Hematopoietic multipotent progenitor cell treated with erythropoietin and hydrocortisone succinate and interleukin-3 and kit ligand, for 6 days (in vitro differentiated cells): ENCODE measurements at places on chromosomes 6 and 20.

DNA sequence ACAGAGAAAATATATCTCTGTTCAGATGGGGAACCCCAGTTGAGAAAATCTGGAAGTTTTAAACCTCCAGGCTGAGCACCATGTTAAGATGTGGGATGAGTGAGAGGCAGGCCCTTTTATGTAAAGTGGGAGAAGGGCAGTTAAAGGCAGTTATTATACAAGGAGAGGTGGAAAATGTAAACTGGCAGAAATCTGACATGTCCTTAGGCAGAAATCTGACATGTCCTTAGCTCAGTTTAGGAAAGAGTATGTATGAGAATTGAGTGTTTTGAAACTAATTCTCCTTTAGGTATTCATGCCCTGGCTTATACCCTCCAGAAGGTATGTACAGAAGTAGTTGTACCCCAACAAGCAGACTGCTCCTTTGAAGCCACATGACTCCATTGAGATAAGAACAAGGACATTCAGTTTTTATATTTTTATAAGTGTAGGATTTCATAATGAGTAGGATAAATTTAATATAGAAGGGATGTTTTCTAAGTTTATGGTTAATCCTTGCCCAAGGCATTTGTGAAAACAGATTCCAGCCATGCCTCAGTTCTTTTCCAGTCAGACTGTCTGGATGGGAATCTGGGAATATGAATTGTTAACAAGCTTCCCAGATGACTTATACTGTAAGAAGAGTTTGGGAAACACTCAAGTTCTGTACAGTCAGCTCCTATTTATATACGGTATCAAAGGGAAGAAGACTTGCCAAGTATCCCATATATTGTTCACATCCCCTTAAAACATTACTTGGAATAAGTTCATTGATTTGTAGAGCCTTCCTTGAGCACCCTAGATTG is 87.7 kb downstream of the SCAND1 start:
- DNase-seq: no peak

DNA sequence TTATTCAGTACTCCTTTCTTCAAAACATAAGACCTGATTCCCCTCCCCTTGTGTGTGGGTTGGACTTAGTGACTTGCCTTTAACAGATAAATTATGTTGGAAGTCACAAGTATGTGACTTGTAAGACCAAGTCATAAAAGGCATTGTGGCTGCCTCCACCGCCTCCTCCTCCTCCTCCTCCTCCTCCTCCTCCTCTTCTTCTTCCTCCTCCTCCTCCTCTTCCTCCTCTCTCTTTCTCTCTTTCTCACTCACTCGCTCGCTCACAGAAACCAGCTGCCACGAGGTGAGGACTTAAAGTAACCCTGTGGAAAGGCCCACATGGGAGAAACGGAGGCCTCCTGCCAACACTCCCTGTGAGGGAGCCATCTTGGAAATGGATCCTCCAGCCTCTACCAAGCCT is 64.0 kb downstream of the NCR2 start:
- DNase-seq: no peak

DNA sequence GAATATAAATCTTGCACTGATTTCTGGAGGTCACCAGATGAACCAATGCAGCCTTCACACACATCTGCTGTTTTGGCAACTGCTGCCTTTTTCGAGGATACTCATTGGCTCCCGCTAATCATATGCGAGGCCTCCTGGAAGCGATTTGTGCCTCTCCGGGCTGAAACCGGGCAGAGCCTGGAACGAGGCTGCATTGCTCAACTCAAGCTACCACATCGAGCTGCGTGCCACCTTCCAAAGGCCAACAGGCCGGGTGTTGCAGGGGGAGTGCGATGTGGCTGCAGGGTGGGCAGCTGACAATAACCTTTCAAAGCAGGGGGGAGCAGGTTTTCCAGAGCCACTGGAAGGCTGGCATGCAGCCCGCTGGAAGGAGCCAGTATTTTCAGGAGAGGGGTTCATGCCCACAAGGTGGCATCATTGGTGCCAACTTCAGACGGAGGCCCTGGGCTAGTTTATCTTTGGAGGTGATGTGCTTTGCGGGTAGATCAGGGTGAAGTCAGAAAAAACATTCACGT is 122.6 kb upstream of the IFNGR1 start:
- peak; percentile 26 for DNase-seq

GRCh38 chr20:549722-550496 is 6.3 kb upstream of the CSNK2A1 start:
- peak; percentile 59 for DNase-seq

DNA sequence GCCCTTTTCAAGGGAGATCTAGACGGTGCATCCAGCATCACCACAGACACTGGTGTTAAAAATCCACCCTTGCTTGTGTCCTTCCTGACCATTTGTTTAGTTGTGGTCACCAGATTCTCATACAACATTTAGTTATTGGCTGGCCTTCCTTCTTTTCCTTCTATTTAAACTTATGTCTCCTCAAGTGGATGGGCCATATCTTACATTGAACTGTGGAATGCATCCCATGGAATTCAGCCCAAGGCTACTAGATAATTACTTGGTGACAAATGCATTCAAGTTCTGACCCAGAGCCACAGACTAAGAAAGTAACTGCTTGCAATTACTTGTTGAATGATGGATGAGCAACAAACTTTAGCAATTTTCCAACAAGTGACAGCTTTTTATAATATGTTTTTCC is 198.9 kb upstream of the SSTR4 start:
- DNase-seq: no peak

- DNase-seq: peak; percentile 83
Measured at GRCh38 chr20:5171790-5172164, 45.0 kb downstream of the CDS2 start.

DNA sequence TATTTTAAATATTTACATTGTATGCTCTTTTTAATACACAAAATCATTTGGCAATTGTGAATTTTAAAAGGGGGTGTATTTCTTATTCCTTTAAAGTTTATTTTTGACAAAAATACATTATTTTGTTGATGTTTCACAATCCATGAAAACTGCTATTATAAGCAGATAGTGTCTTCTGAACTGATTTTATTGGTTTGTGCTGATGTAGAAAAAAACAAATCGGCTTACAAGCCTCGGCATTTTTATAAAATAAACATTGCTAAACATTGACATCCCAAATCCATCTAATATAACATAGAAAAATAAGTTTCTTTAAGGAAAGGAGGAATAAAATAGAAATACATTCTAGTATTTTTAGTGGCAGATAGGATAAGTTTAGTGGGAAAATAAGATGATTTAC is 634.7 kb downstream of the GRIK2 start:
- DNase-seq: no peak

GRCh38 chr6:52407467-52407866 is 12.7 kb upstream of the EFHC1 start:
- peak; percentile 88 for DNase-seq

GRCh38 chr20:63540417-63541186 is 3.4 kb upstream of the PTK6 start:
- DNase-seq: no peak

GRCh38 chr6:41487860-41488432 is 58.2 kb upstream of the FOXP4 start:
- DNase-seq: no peak

GRCh38 chr6:165931675-165932074 is 236.0 kb downstream of the TBXT start:
- DNase-seq: no peak

GRCh38 chr6:109373331-109373730 is 8.9 kb downstream of the CD164 start:
- peak; percentile 65 for DNase-seq

- no peak for DNase-seq
Measured at GRCh38 chr20:1786486-1786885, 108.7 kb upstream of the SIRPA start.

GRCh38 chr20:43383026-43383795 is 74.5 kb upstream of the SRSF6 start:
- DNase-seq: no peak

- DNase-seq: no peak
Measured at GRCh38 chr6:40810171-40810570, 223.0 kb upstream of the LRFN2 start.

GRCh38 chr20:40276301-40276700 is 412.7 kb downstream of the MAFB start:
- DNase-seq: no peak

GRCh38 chr6:123564361-123564760 is 72.4 kb downstream of the TRDN start:
- no peak for DNase-seq

GRCh38 chr6:3265671-3266070 is 6.9 kb downstream of the PSMG4 start:
- DNase-seq: no peak
